Activated T-helper 17 cell treated with anti-CD3 and anti-CD28 coated beads, Interleukin-2, amount 50 U/mL, for 72 hours (primary cell): ENCODE measurements at places on chromosomes 12 and 14. TPM values are rescaled to one million over a fixed set of nuclear protein-coding genes. Genes with fewer than 3 reads are reported as not detected.

- ATAC-seq: peak; percentile 45
Measured at GRCh38 chr12:54439521-54440255, 20.6 kb upstream of the ITGA5 start.

MYO1A gene
- 5.1 TPM for total RNA-seq

GPR84 gene
- 2.2 TPM for total RNA-seq

- no peak for ATAC-seq
Measured at GRCh38 chr12:130076126-130076525, 86.1 kb upstream of the FZD10 start.

GALNT6 gene
- 7.2 TPM for total RNA-seq

DNA sequence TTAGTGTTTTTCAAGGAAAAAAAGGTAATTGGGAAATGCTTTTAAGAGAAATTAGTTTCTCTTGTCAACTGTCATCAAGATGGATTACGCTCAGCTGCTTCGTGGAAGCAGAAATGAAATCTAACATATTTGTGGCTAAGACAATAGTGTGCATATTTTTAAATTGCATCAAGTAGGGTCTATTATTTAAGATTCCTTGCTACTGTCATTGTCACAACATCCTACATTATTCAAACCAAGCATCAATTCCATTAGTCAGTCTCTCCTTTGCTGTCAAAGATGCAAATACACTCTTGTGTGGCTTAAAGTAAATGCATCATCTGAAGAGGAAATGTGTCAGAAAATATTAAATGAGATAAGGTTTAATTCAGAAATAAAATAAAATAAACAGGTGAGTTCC, 1277.6 kb upstream of the SEL1L start:
- no peak for ATAC-seq

GRCh38 chr14:89827265-89827664, 127.3 kb downstream of the EFCAB11 start:
- ATAC-seq: no peak

CLEC14A gene
- total RNA-seq: not detected

DNA sequence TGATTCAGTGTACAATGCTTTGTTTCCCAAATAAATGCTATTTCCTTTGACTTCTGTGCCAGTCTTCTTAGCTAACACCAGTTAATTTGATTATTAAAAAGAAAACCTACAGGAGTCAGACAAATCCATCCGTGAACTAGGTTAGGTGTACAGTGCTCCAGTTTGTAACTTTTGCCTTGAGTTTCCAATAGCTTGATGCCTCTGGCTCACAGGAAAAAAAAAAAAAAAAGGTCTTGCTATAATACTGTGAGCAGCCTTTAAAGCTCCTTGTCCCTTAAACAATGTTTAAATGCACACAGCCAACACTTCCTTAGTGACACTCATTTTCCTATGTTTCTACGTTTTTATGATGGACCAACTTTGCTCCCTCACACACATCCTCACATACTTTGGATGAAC, 71.8 kb upstream of the TMX1 start:
- ATAC-seq: no peak

ACRBP gene
- 0.78 TPM for total RNA-seq

HECTD1 gene
- 88.3 TPM for total RNA-seq

DNA sequence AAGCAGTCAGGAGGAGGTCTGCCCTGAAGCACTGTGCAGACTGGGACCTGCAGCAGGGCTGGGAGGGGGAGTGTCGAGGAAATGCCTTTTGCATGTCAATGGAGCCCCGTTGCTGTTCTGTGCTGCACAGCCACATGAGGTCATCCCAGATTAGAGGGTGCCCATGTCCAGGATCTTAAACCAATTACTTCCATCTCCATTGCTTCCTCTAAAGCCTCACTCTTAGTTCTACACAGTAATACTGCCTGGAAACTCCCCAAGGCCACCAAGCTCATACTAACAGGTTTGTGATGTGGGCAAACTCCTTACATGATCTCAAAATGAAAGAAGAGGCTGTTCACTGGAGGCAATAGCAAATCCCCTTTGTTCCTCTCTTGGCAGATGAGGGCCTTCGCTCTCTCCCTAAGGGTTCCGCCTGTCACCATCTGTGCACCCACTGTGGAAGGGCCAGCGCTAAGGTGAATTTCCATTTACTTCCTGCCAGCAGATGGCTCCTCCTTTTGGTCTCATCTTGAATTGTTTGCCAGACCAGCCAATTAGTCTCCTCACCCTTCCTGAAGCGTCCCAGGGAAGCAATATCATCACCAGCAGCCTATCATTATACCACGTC, 35.4 kb upstream of the LTA4H start:
- ATAC-seq: peak; percentile 34

- peak; percentile 56 for ATAC-seq
Measured at GRCh38 chr12:180445-180844, 33.5 kb downstream of the SLC6A12 start.

NID2 gene
- not detected for total RNA-seq

- no peak for ATAC-seq
Measured at GRCh38 chr12:1474574-1475153, 119.7 kb downstream of the FBXL14 start.

OAS3 gene
- total RNA-seq: 41.7 TPM

GRCh38 chr14:28461389-28461788, 305.2 kb upstream of the FOXG1 start:
- ATAC-seq: no peak

DNA sequence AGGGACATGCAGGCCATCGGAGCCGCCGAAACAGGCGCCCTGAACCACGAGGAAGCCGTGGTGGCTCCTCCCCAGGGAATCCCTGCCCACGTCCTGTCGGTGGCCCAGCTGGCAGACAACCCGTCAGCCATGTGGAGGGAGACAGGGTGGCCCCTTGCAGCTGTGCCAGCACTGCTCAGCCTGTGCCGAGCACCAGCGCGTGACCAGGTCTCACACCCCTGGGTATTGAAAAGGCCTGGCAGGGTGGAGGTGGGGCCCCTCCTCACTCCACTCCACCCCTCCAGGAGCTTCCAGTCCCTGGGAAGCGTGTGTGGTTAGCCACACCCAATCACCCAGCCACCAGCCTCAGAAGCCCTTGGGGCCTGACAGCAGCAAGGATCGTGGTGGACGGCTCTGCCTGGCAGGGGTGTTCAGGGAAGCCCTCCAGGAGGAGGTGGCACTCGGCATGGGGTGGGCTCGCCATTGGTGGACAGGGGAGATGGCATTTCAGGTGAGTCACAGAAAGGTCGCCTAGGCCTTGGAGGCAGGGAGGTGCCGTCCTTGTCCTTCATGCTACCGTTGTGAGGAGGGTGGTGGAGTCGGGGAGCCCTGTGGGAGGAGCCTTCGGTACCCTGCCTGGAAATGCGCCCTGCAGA, 12.3 kb upstream of the DLK1 start:
- ATAC-seq: no peak

DNA sequence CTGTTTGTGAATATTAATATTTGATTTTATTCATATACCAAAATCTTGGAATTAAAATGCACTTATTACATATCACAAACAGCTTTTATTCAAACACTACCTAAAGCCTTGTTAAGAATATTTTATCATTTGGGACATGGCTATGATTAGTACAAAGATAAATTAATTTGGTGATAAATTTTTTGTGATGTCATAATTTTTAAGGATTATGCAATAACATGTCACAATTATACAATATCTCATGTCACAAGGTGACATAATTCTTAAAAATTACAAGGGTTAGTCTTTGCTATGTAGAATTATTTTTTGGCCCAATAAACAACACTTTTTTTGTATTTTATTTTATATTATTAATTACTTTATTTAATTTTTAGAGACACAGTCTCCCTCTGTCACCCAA, 113.7 kb downstream of the TMTC3 start:
- ATAC-seq: no peak

DNA sequence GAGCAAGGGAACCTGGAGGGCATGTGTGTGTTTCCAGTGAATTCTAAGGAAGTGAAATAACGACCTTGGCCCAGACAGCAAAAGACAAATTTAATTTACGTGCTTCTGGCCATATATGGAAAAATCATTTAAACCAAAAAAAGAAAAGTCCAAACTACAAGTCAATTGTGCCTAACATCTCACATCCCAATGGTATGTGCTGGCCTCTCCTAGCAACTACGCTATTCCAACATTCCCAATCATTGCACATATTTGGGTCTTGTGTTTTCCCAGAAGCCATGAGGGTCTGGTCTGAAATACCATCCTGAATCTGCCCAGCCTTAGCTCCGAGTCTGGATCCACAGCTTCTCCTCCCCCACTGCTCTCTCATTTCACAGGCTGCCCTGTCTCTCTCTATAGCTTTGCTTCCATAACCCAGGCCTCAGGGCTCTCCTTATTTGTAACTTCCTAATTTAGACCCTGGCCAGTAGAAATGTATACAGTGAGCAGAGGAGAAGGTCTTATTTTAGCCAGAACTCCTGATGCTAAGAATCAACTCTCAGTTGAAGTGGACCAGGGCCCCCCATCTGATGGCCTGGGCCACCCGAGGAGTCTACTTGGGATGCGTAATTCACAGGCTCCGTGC, 224.6 kb downstream of the ANO2 start:
- no peak for ATAC-seq

PLBD2 gene
- 18.5 TPM for total RNA-seq

RNFT2 gene
- total RNA-seq: 23.6 TPM

TAS2R43 gene
- 1.9 TPM for total RNA-seq

- no peak for ATAC-seq
Measured at GRCh38 chr14:68479247-68479646, 313.6 kb downstream of the ZFP36L1 start.

CCDC197 gene
- 0.37 TPM for total RNA-seq

- ATAC-seq: no peak
Measured at GRCh38 chr12:68294251-68294650, 37.9 kb downstream of the MDM1 start.

DNA sequence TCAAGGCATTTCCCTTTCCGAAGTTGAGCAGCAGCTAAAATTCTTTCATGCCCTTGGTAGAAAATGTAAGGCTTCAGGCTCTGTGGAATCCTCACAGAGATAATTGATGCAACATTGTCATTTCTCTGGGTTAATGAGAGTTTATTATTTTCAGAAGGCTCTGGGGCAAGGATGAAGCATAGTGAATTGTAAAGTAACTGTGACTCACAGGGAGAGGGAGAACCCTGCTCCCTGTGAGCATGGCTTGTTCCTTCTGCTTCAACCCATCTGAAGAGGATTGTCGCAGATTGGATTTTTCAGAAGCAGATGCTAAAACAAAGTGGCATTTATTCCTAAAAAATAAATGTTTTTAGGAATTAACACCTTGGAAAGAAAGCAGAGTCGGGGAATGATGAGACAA, 41.2 kb downstream of the APOBEC1 start:
- ATAC-seq: no peak

DNA sequence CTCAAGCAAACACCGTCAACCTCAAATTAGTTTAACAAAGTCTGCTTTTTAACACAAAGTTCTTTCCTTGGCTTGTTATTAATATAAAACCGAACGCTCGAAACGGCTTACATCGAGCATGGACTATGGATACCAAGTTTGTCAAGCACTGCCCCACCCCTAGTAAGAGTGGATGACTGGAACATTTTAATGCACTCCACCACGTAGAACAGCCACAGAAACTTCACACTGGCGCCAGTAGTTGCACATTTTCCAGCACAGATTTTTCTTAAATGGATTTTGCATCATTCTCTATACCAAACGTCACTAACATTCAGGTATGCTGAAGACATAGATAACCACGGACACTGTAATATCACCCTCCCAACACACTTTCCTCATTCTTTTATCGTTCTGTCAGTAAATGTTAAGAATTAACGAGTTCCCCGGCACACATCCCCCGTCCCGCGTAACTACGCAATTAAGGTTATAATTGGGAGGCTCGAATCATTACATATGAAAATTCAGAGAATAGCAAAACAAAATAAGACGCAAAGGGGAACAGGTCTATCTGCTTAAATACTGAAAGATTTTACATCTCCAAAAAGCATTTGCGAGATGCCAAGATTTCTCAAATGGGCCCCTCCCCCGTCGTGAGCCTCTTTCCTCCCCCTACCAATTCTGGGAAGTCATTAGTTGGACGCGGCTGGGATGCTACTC, 990 bp downstream of the FERMT2 start:
- peak; percentile 52 for ATAC-seq

DNA sequence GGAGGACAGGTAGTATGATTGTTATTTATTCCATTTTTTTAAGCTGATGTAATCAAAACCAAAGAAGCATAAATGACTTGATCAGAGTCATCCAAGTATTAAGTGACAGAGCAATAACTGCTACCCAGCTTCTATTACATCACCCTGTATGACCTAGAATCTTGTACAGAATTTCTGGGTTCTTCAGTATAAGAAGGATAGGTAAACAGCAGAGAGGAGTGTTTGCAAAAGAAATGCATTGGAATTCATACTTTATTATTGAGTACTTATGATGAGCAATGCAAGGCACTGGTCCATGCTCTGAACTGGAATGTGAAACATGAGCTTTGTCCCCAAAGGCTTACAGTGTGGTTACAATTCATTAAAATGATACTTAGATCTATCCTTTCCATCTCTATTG, 916.8 kb downstream of the DIO2 start:
- ATAC-seq: no peak

ITGB7 gene
- total RNA-seq: 187 TPM

PPTC7 gene
- total RNA-seq: 36.7 TPM

MANSC4 gene
- total RNA-seq: not detected

DNA sequence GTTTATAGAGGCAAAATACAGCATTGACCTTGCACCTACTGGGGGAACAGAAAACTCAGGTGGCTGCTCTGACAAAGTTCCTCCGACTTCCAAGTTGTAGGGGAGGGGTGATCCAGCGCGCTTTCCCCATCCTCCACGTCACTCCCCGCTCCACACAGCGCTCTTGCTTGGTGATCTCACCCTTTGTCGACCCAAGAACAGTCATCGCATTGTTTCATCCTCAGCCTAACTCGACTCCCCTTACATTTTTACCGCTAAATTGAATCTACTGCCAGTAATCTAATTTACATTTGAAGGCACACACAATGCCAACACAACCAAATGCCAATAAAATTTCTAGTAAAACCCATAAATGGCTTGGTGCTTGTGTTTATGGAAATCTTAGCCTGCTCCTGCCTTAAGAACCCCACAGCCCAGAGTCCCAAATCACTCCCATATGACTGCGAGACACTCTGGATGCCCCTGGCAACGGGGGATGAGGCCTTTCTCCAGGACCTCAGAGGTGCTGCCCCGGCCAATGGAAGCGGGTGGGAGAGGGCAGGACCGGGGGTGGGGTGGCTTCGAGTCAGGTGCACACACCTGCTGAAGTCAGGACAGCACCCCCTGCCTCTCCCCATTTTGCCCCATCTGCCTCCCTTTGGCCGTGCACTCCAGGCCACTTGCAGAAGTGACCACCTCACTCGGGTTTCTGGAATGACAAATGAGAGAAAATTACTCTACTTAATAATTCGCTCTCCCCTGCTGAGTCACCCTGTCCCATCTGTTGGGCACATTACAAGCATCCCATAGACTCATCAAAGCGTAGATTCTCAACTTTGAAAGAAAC, 98.2 kb upstream of the GSC start:
- no peak for ATAC-seq
